Stimulated activated CD4-positive, alpha-beta T cell treated with anti-CD3 and anti-CD28 coated beads, Interleukin-4, amount 100 ng/mL, for 48 hours (primary cell): ENCODE measurements at places on chromosomes 12 and 14.

DNA sequence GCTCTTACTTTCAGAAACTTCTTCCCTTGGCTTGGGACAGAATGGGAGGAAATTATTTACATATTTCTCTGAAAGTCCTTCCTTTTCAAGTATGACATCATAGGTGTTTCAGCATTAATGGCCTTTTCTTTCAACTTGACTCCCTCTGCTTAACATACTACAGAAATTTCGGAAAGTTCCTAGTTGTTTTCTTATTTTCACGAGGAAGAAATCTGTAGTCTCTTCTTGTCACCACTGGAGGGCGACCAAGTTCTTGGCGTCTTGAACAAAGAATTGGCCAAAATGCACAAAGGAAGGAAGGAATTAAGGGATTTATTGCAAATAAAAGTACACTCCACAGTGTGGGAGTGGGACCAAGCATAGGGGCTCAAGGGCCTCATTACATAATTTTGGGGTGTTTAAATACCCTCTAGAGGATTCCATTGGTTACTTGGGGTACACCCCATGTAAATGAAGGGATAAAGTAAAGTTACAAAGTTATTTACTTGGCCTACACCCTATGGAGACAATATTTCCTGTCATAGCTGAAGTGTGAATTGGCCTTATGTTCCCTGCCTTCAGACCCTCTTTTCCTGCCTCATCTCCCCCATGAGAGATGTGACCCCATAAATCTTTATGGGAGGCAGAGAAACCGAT, 70.4 kb downstream of the RPL10L start:
- DNase-seq, result no peak

DNA sequence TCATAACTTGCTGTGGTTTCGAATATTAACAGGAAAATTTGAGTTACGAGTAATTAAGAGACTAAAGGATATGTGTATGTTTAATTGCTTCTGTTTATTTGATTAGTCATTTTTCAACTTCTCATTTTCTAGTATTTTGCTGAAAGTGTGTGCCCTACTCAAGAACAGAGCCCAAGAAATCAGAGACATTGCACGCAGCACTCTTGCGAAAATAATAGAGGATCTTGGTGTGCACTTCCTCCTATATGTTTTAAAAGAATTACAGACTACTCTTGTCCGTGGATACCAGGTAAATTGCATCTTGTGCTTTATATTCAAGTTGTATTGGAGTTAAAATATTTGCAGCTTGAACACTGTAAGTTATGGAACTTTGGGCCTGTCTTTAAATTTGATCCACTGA, 50.8 kb downstream of the ARL1 start:
- no peak for DNase-seq

GRCh38 chr12:78580296-78580695, 284.3 kb upstream of the SYT1 start:
- no peak for DNase-seq

GRCh38 chr12:50720085-50720484, 43.8 kb upstream of the ATF1 start:
- no peak for DNase-seq

GRCh38 chr12:120346681-120347080, 19.1 kb upstream of the PLA2G1B start:
- DNase-seq, result no peak
